ENCODE measurements at places on chromosomes 2 and 18.

GRCh38 chr2:105378276-105378840 lies 20.5 kb downstream of the FHL2 start:
- DNase-seq = no peak

DNA sequence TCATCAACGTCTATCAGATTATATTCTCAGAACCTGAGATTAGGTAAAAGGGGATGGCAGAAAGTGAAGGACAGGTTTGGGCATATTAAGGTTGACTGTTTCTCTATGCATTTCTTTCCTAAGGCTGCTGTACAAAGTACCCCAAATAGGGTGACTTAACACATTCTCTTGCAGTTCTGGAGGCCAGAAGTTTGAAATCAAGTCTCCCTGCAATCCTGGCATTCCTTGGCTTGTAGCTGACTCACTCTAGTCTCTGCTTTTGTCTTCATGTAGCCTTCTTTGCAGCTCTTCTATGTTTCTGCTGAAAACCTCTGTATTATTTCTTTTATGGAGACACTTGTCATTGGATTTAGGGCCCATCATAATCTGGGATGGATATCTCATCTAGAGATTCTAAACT lies 364.3 kb downstream of the PLCL1 start:
- DNase-seq = no peak

DNA sequence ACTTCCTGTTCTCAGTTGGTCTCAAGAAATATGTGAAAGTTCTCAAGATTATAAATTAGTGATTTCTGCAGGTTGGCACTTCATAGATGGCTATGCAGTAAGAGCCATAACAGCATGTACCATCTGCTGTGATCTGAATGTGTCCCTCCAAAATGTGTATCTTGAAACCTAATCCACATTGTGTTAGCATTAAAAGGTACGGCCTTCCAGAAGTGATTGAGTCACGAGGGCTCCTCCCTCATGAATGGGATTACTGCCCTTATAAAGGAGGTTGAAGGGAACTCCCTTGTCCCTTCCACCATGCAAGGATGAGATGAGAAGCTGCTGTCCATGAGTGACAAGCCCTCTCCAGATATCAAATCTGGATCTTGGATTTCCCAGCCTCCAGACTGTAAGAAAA lies 45.0 kb downstream of the METTL4 start:
- DNase-seq = no peak

DNA sequence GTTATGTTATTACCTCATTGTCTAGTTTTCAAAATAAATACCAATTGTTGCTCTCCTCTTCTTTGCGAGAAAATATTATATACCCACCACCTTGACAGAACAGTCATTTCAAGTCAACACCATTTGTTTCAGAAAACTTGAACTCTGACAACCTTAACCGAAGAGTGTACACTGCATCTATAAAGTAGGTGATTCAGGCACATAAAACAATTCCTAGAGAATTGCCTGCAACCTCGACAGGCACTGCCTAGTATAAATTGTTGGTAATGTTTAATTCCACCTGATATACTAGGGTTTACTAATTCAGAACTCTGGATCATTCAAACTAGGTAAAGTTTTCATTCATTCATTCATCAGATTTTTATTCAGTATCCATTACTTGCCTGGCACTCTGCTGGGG lies 121.8 kb downstream of the AKAIN1 start:
- no peak for DNase-seq

DNA sequence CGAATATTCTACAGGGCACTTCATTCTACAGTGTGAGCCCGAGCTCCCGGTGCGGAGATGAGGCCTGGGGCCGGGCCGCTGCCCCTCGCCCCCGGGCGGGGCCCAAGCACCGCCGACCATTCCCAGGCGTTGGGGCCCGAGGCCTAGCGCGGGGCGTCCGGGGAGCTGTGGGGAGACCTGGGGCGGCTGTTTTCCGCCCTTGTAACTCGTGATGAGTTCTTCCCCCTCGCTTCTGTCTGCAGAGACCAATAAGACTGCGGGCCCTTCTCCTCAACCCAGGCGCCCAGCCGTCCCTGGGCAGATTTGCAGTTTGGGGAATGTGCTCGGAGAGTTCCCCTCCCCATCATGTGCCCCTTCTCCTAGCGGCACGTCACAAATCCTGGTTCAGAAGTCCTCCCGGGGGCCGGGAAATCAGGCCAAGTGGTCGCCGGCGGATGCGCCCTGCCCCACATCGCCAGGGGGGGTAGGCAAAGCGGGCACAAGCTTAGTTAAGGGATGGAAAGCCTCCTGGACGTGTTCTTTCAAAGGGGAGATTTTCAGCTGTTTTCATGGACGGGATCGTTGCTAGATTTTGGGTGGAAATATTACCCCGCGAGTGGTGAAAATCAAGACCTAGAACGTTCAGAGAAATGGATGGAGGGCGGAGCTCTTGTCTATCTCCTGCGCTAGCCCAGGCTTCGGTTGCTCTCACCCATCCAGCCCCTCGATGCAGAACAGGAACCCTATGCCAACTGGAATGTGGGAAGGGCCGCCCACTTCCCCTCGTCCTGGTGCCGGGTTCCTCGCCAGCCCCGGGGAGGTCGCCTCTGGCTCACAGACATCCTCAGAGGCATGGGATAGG lies 18.8 kb upstream of the HAAO start:
- peak; percentile 71 for DNase-seq

GRCh38 chr18:45783097-45784075 lies 42.1 kb upstream of the SIGLEC15 start:
- DNase-seq = no peak

- DNase-seq = no peak
These were observed 63.1 kb downstream of the PLB1 start for GRCh38 chr2:28558918-28559317.

DNA sequence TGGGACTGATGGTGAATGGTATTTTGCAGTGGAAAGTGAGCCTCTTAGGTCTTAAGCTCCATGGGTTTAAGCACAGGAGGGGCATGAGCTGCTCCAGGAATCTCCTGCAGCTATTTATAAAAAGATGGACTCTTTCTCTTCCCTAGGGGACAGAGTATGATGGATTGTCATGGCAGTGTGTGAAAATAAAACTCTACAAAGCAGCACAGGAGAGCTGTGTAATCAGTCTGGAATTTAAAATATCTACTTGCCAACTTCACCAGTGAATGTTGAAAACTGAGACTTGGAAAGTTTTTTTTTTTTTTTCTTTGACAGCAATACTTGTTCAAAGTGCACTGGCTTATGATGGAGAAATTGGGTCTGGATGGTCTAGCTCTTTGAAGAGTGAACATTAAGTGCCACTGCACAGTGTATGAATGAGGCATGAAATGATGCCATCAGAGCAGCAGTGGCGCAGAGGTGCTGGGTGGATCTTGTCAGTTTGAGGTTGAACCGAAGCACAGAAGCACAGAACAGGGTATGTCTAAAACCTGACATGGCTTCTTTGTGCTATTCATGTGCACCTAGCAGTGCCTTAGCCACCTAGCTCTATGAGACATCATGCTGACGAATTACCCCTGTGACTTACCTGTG lies 245.4 kb downstream of the PTPRM start:
- DNase-seq = no peak

DNA sequence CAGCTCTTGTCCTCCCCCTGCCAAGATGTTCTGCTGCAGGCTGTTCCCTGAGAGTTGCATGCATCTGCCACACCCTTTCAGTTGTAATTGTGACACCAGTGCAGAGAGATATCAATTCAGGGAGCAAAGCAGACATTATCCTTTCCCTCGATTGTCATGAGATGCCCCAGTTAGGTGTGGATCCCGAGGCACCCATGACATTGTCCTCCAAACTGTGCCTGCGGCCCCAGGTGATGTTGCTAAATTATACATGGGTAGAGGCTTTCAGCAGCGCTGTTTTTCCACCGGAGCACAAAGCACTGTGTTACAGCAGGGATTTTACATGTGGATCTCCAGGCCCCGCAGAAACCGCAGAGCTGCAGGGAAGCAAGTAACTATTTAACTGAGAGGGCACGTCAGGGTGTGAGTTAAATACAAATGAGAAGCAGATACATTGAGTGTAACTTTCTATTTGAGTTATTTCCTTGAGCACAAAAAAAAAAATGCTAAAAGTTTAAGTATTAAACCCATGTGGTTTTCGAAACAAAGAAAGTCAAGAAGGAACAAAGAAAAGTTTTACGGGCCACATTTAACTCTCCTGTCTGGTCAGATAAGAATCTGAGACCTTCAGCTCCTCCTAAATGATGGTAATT lies 90.3 kb upstream of the BCL2L11 start:
- DNase-seq = peak; percentile 20

DNA sequence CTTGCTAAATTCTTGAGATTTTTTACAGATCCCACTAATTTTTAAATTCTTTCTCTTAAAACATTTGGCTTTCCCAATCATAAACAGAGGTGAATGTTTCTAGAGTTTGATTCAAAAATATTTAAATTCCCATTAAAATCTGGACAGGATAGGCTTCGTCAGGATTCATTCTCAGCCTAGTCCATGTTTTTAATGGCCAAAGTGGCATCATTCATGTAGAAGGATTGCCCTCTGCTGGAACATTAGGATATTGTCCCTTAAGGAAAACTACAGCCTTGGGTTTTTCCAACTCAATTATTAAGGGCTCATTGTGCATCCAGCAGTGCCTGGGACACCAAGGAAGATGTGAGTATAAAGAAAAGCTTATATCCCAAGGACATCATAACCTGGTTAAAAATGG lies 71.7 kb downstream of the TPGS2 start:
- peak; percentile 52 for DNase-seq

DNA sequence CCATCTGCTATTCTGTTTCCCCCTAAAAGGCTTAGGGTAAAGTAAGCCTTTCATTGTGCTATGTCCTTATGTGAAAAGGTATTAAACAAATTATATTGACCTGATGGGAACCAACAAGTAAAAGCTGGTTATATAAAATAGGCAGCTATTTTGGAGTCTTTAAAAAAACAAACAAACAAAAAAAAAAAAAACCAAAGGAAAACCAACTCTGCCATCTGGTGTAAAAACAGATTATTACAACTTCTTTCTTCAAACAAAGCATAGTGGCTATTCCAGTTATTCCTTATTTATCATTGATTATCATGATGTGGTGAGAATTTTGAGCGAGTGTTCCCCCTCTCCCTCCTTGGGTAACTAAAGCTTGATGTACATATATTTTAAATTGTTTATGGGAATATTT lies 122.3 kb upstream of the FHL2 start:
- DNase-seq = peak; percentile 4

GRCh38 chr18:55405475-55405874 lies 182.5 kb downstream of the TCF4 start:
- DNase-seq = no peak

- no peak for DNase-seq
These were observed 93.7 kb downstream of the CERKL start for GRCh38 chr2:181563101-181563692.

DNA sequence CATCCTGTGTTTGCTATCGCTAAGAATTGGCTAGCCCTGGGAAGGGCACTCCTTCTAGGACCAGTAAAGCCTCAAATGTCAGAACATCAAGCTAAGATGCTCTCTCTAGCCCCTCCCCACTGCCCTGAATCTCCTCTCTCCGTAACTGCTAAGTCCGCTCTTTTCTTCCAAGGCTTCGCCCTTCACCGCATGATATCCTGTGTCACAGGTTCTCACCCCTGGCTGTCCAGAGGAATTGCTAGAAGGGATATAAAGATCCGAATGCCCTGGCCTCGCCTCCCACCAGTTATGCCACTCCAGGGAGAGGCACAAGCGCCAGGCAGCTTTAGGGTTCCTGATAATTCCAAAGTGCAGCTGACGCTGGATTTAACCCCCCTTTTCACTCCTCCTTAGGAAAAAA lies 17.1 kb upstream of the GPR45 start:
- no peak for DNase-seq

DNA sequence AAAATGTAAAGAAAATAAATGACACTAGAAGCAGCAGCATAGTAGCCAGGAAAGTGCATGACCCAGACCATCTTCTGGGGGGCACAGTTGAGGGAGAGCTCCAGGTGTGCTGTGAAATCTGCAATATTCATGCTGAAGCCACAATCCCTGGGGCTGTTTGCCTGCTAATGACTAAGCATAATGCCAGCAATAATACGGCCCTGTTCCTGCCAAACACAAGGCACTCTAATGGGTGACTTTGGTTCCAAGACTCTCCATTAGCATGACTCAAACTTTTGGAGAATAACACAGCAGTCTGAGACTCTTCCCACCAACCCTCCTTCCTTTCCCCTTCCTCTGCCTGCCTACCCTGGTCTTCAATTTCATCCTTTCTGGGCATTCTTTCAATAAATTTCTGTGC lies 77.9 kb upstream of the DOCK10 start:
- DNase-seq = no peak

GRCh38 chr18:47677952-47678351 lies 252.5 kb downstream of the SMAD2 start:
- no peak for DNase-seq

DNA sequence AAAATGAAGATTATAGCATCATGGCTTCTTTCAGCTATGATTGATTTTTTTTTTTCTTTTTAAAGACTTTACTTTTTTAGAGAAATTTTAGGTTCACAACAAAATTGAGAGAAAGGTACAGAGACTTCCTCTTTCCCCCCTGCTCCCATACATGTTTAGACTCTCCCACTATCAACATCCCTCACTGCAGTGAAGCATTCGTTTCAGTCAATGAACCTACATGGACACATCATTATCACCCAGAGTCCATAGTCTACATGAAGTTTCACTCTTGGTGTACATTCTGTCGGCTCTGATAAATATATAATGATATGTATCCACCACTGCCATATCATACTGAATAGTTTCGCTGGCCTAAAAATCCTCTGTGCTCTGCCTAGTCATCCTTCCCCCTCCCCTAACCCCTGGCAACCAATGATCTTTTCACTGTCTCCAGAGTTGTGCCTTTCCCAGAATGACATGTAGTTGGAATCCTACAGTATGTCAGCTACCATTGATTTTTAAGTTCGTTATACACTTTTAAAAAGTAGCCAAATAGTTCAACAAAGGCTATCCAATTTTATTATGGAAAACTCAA lies 86.8 kb downstream of the GPD2 start:
- no peak for DNase-seq

GRCh38 chr18:55462652-55463051 lies 125.3 kb downstream of the TCF4 start:
- no peak for DNase-seq

GRCh38 chr2:23469142-23469540 lies 84.2 kb downstream of the KLHL29 start:
- no peak for DNase-seq

DNA sequence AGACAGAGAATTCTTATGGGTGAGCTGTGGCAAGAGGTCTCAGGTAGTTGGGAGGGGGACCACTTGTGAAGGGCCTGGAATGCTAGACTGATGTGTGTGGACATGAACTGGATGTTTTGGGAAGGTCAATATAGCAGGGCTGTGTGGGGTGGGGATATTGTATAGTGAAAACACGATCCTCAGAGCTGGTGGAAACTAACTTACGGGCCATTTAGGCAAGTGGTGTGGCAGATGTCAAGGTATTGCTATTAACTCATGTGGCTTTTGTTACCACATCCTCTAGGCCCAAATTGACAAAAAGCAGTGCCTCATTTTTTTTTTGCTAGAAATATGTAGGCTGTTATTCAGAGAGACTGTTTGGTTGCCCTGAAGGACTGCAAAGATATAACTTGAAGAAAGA lies 8.0 kb upstream of the GALNT1 start:
- no peak for DNase-seq

DNA sequence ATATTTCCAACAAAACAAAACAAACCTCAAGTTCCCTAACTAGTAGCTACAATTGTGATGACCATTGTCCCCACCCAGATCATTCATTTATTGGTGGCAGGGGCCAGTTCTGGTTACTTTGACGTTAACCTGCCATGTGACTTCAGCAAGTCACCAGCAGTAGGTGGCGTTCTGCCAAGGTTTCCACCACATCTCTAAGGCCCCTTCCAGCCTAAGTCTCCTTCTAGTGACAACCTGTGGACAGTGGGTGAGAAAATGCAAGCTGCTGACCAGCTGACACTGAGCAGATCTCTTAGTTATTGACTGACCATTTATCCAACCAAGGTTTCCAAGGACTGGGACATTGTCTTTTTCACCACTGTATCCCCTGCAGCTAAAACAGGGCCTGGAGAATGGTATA lies 98.4 kb downstream of the GPR39 start:
- no peak for DNase-seq

All from skin of body (tissue), 3 donors.